ENCODE measurements at places on chromosomes 1 and 21.

GRCh38 chr1:9558271-9558945 is 19.1 kb downstream of the SLC25A33 start:
- DNase-seq = no peak

DNA sequence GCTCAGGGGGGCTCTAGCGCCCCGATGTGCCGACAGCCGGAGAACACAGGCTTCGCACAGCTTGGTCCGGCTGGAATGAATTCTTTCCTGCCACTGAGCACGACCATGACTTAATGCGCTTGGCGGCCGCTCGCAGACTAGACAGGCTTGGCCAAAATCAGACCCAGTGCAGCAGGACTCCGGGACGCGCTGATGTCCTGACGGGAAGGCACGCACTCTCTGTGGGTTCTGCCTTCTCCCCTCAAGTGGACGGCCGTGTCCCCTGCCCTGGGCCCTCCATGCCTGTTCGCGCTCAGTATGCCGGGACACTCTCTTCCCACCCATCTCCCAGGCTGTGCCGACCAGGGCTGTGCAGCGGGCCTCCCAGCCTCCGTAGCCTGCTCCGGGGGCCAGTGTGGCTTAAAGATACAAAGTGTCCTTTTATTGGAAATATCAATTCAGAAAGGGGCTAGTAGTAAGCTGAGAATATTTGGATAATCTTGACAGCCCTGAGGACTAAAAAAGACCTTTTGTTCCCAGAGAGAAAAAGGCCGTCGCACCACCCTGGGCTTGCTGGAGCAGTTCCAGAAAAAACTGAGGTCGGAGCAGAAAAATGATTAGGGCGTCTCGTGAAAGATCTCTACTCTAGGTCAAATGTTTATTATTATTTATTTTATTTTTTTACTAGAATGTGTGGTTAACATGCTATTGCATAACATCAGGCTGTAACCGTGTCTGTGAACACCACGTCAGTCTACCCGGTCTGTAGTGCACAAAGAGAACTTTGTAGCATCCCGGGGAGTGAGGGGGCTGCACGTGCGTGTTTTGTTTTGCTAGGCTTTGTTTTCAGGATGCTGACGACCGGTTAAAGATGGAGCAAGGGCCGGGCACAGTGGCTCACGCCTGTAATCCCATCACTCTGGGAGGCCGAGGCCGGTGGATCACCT is 88.1 kb upstream of the ARHGEF16 start:
- peak; percentile 47 for DNase-seq

GRCh38 chr1:165841582-165842017 is 14.2 kb downstream of the UCK2 start:
- peak; percentile 81 for DNase-seq

DNA sequence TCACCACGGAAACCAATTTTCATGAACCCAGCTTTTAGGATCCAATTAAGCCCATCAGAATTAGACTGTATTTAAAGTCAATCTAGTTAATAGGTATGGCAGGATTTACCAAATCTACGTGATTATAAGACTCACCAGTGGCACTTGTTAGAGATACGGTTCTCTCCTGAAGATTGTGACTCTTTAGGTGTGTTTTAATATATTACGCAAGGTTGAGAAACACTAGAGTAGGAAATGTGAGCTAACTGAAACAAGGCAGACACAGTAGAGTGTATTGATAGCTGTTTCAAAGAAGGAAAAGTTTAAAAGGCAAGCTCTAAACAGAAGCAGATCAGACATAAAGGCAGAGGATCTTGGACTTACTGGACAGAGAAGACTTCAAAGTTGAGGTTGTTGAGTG is 11.2 kb upstream of the RPE65 start:
- DNase-seq = no peak

DNA sequence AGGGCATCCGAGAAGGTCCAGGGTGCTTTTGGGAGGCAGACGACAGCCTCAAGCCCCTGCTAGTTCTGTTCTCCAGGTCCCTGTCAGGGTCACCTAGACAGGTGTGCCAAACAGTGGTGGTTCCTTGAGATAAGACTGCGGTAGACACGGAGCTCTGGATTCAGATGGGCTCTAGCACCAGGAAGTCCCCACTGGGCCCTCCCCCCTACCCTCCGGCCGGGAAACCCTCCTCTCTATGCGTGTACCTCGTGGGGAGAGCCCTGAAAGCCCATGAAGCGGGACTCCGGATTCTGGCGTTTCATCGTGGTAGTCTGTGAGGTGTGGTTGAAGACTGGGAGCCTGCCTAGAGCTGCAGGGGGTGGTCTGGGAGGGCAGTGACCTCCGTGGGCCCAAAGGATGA is 2.1 kb upstream of the KCNA2 start:
- no peak for DNase-seq

GRCh38 chr1:44380666-44381177 is 24.3 kb upstream of the RNF220 start:
- no peak for DNase-seq

DNA sequence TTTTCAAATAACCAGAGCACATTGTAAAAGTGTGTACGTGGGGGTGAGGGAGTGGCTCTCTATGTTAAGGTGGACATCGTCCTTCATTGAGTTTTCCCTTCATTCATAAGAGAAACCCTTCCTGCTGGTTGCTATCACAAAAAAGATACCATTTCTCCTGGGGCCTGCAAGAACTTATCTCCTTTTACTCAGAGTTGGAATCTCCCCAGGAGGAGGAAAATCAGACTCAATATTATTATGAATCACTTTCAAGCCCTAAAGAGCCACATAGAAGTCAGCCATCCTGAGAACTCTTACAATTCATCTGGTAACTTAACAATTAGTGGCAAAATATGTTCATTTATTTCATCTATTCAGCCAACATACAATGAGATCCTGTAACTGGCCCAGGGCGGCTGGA is 27.1 kb upstream of the TGFBR3 start:
- no peak for DNase-seq

- peak; percentile 49 for DNase-seq
These were observed 29.2 kb upstream of the OR2B11 start for GRCh38 chr1:247487057-247487456.

- no peak for DNase-seq
These were observed 3.5 kb downstream of the GNAT2 start for GRCh38 chr1:109615879-109616278.

DNA sequence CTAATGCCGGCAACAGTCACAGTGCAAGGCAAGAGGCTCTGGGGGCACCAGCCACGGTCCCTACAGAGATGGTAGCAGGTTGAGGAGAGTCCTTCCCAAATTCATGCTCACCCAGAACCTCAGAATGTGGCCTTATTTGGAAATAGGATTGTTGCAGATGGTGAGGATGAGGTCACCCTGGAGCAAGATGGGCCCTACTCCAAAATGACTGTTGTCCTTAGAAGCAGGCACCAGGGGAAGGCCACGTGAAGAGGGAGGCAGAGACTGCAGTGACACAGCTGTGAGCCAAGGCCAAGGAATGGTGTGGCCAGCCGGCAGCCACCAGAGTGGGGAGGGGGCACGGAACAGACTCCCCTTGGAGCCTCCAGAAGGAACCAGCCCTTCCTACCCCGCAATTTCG is 70.8 kb upstream of the CLDN14 start:
- DNase-seq = peak; percentile 40

GRCh38 chr21:45054227-45054926 is 20.0 kb upstream of the ADARB1 start:
- no peak for DNase-seq

DNA sequence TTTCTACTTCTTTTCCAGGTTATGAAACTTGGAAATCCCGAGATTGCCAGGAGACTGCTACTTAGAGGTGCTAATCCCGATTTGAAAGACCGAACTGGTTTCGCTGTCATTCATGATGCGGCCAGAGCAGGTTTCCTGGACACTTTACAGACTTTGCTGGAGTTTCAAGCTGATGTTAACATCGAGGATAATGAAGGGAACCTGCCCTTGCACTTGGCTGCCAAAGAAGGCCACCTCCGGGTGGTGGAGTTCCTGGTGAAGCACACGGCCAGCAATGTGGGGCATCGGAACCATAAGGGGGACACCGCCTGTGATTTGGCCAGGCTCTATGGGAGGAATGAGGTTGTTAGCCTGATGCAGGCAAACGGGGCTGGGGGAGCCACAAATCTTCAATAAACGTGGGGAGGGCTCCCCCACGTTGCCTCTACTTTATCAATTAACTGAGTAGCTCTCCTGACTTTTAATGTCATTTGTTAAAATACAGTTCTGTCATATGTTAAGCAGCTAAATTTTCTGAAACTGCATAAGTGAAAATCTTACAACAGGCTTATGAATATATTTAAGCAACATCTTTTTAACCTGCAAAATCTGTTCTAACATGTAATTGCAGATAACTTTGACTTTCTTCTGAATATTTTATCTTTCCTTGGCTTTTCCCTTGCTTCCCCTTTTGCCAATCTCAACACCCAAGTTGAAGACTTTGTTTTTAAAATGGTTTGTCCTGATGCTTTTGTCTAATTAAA is 4.0 kb downstream of the CDKN2C start:
- DNase-seq = no peak

GRCh38 chr1:212529211-212529741 is 79.3 kb upstream of the ATF3 start:
- peak; percentile 76 for DNase-seq

GRCh38 chr1:223179786-223180185 is 36.7 kb upstream of the TLR5 start:
- DNase-seq = no peak

Data from fibroblast of mammary gland (primary cell).